ENCODE measurements at places on chromosomes 3 and 15.

DNA sequence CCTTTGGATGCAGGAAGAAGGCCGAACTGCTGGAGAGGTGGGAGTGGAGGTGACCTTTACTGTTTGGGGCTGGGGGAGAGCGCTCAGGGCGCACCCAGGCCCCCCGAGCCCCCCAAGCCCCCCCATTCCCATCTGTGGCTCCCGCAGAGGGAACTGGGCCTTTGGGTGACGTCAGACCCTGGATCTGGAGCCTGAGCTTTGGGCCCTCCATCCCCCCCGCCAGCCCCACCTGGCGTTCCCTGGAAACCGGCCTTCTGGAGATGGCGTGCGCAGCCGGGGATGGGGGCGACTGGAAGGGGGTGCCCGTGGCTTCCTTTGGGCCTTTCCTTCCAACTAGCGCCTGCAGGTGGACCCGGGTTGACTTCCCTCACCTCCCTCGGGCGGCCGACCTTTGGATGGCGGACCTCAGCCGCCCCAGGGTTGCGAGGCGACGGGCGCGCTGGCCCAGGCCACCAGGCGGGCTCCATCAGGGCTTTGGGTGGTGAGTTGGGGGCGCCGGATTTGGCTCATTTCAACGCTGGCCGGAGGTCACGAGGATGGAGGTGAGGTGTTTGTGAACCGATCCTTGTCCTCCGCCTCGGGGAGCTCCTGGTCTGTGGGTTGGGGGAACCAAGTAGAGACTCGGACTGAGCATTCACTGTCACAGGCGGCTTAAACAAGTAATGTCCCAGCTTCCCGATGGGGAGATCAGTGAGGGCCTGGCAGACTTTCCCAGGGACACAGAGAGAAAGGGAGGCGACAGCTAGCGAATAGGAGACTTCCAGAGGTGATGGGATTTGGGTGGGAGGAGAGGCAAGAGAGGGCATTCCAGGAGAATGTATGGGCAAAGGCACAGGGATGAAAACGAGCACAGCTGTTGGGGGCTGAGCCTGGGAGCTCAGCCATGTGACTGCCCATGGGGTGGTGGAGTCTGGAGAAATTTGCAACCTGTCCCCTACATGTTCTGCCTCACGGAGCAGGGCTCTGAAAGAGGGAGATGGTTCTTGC lies 709 bp downstream of the SCAMP5 start:
- DNase-seq: no peak

DNA sequence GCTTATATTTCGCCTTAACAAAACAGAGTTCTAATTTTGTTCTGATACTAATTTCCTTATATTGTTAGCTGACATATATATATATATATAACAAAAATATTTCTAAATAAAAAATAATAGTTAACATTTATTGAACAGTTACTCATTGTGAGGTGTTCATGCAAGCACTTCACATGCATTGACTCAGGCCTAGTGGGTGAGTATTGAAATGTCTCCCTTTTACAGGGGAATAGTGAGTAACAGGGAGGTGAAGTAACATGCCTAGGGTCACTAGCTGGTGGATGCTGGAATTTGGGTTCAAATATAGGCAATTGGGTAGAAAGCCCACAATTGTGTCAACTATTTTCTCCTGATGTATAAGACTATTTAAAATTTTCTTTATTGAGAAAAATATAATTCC lies 102.6 kb upstream of the ZPLD1 start:
- DNase-seq: no peak

- no peak for DNase-seq
These were observed 99.6 kb downstream of the PGPEP1L start for GRCh38 chr15:98907927-98908471.

DNA sequence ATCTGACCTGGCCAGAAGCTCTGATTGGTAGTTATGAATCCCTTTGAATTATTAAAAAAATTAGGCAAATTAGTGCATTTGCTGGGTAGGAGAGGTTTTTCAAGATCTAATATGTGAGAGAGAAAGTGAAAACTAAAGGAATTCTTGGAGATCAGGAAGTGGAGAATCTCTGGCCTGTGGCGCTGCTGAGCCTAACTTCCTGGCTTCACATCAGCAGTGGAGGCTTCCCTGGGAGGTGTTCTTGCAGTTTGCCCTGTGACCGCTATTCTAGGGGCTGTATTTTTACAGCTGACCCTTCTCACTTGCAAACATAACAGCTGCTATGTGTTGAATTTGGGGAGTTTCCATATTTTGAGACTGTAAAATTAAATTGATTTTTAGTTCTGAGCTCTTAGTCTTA lies 166.4 kb downstream of the ATG7 start:
- DNase-seq: no peak

GRCh38 chr3:169350228-169350627 lies 313.3 kb downstream of the MECOM start:
- DNase-seq: no peak

DNA sequence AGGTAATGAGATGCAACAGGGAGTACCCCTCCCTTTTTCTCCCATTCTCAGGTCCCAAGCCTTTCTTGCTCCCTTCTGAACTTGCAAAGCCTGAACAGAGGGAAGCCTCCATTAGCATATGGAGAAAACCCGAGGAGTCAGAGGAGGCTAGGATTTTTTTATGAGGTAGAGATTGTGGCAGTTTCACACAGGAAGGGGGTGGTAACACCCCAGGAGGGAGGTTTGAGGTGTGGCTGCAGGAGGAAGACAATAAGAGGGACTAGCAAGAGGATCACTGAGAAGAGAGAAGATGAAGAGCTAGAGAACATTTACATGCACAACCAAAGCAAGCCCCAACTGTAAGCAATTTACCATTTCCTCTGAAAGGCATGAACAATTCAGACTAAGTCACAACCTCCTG lies 322.7 kb downstream of the SV2B start:
- no peak for DNase-seq

- no peak for DNase-seq
These were observed 29.7 kb downstream of the TRIM71 start for GRCh38 chr3:32847528-32847927.

GRCh38 chr15:45529613-45530012 lies 7.1 kb upstream of the SLC30A4 start:
- DNase-seq: no peak

GRCh38 chr3:19248143-19248542 lies 99.8 kb downstream of the KCNH8 start:
- DNase-seq: no peak

GRCh38 chr3:71893122-71893521 lies 108.2 kb upstream of the PROK2 start:
- DNase-seq: no peak

GRCh38 chr15:39543651-39544050 lies 37.2 kb upstream of the THBS1 start:
- no peak for DNase-seq

DNA sequence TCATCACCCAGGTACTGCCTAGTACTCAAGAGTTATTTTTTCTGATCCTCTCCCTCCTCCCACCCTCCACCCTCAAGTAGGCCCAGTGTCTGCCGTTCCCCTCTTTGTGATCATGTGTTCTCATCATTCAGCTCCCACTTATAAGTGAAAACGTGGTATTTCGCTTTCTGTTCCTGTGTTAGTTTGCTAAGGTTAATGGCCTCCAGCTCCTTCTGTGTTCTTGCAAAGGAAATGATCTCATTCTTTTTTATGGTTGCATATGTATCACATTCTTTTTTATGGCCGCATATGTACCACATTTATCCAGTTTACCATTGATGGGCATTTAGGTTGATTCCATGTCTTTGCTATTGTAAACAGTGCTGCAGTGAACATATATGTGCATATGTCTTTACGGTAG lies 8.2 kb upstream of the GANC start:
- DNase-seq: no peak

GRCh38 chr3:17707813-17708543 lies 34.5 kb downstream of the TBC1D5 start:
- no peak for DNase-seq

- DNase-seq: no peak
These were observed 290.1 kb upstream of the CHRM5 start for GRCh38 chr15:33678176-33678575.

DNA sequence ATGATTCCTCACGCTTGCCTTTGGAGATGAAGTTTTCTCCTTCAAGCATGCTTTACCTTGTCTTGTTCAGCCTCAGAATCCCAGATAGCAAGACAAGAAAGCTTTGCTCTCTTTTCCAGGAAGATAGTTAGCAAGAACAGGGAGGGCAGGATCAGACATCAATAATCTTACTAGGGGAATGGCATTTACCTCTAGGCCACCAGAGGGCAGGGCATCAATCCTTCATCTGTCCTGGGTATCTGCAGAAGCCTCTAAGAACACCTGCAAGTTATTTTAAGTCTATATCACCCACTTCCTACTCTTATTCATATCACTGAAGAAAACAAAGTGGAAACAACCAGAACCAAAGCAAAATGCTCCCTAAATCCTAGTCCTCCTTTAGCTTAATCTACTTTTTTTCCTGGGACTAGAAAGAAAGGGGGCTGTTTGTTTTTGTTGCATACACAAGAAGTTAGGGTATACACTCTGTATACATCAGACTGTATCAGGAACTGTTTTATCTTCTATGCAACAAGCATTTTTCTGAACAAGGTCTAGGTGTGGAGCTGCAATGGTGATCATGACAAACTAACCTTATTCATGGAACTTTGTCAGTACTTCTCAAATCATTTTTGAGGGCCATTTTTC lies 862.5 kb downstream of the CADM2 start:
- DNase-seq: no peak

GRCh38 chr15:29065571-29065970 lies 179.8 kb downstream of the APBA2 start:
- no peak for DNase-seq
